Right renal pelvis (tissue), 4 donors: ENCODE measurements at places on chromosomes 7 and 10.

- no peak for DNase-seq
Observed at GRCh38 chr10:31645786-31646185, 282.8 kb downstream of the ARHGAP12 start.

DNA sequence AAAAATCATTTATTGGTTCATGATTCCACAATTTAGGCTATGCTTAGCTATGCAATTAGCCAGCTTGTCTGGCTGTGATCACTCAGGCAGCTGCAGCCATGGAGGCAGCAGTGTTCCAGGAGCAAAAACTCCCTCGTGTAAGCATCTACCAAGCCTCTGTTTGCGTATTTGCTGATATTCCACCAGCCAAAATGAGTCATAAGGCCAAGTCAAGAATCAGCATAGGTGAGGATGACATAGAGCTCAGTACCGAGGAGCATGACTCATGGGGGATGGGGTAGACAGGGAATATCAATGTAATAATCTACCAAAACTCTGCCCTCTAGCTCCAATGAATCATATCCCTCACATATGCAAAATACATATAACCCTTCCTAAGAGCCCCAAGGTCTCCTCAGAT lies 63.3 kb downstream of the IMMP2L start:
- no peak for DNase-seq

DNA sequence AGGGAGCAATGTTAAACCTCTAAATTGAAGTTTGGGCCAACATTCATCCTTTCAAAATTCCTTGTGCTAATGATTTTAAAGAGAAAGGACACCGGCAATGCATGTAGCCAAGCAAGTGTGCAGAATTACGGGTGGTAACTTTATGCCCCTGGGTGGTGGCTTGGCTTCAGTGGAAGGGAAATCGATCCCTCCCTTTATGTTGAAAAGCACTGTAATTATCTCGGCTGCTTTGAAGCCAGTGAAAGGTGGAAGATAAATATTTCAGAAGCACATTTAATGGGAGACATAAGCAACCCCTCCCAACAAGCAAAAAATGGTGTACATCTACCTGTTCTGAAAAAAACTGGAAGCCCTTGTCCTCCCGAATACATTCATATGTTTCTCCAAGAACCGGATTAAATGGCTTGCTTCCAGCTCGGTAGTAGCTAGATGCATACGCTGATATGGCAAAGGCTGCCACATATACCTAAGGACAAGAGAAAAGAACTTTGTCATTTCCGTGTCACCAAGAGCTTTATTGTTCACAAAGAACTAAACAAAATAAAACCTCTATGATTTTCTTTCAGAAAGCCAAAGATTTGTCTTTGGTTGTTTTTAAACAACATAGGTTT lies 73.3 kb upstream of the GSDME start:
- no peak for DNase-seq

DNA sequence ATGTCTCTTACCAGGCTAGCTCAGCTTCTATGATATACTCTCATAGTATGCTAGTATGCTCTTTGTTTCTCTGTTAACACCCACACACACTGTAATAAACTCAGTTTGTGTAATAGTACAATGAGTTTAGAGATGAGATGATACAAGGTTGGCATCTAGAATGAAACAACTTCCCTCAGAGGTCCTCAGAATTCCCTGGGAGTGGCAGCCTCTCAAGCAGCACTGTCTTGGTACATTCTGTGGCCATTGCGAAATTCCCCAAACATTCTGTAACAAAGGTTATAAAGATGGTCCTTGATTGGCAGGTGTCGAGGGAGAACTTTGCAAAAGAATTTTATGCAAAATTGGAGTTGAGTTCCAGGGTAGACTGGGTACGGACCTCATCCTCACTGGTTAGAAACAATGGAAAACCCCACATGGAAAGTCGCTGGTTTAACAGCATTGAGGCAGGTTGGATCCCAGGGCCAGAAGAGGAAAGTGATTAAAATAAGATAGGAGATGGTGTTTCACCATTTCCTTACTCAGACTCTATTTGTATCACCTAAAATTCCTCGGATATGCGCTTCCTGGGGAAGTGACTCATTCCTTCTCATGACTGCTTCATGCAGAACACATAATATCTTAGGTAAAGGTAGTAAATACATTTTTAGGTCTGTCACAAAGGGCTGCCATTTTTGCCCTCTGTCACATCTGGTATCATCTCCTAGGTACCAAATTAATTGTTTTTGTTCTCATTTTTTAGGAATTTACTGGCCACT lies 657.8 kb downstream of the SORCS1 start:
- DNase-seq: no peak

GRCh38 chr7:158489462-158490155 lies 98.0 kb downstream of the PTPRN2 start:
- no peak for DNase-seq
